ENCODE measurements at places on chromosomes 7 and 10.

- DNase-seq: no peak
Observed at GRCh38 chr7:15571301-15571878, 9.6 kb upstream of the AGMO start.

GRCh38 chr7:77245015-77245755, 45.6 kb upstream of the FGL2 start:
- DNase-seq: no peak

- DNase-seq: no peak
Observed at GRCh38 chr7:33792547-33793105, 112.7 kb upstream of the BMPER start.

DNA sequence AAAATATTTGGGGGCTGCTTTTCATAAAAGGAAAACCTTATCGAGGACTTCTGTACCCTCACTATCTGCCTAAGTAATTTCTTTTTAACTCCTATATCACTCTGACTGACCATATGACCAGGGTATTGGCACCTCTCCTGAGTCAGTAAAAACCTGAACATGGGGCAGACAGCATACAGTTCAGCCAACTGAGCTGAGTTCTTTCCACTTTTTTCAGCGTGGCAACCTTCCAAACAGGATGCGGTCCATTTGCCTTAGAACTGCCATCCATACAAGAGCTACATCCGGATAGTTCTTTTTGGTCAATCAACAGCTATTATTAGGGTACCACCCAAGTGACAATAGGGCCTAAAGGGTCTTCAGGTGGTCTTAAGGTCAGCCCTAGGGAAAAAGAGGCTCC, 122.6 kb downstream of the MARCHF5 start:
- DNase-seq: no peak

DNA sequence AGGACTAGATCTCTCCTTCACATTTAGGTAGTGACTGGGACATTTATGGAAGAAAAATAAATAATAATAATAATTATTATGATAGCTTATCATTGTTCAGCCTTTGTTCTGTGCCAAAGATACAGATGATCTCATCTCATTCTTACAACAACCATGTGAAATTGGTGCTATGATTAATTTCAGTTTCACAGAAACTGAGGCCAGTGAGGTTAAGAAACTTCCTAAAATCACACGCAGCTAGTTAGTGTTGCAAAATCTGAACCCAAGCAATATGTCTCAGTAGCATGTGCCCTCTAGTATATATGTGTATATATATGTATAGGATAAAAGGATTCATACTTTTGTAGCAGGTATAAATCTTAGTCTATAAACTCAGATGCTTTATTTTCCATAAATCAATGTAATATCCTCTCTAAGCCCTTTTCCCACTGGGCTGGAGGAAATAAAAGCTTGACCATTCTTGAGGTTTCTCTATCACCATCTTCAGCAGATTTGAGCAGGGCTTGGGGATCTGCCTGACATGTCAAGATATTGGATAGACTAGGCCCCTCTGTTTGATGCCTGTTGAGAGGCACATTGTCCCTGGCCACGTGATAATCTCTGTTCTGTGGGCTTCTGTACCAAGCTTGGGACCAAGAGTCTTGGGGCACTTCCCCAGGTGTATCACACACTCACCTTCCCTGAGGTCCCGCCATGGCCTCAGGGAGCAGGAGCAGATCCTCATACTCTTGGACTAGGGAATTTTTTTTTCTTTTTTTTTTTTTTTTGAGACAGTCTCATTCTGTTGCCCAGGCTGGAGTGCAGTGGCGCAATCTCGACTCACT, 172.6 kb upstream of the NRP1 start:
- no peak for DNase-seq

DNA sequence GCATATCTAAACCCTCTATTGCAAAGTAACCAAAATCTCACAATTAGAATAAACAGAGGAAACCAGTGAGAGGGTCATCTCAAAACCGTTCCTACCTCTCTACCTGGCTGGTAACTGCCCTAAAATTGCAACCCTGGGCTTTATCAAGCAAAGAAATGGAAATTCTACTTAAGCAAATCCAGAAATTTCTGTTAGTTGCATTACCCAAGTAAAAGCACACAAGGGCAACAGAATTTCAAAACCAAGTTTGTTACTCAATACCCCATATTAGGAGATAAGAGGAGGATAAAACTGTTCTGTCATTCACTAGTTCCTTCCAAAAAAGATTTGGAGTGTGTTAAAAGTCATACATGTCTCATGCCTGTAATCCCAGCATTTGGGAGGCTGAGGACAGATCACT, 195.3 kb downstream of the FAM107B start:
- DNase-seq: no peak

DNA sequence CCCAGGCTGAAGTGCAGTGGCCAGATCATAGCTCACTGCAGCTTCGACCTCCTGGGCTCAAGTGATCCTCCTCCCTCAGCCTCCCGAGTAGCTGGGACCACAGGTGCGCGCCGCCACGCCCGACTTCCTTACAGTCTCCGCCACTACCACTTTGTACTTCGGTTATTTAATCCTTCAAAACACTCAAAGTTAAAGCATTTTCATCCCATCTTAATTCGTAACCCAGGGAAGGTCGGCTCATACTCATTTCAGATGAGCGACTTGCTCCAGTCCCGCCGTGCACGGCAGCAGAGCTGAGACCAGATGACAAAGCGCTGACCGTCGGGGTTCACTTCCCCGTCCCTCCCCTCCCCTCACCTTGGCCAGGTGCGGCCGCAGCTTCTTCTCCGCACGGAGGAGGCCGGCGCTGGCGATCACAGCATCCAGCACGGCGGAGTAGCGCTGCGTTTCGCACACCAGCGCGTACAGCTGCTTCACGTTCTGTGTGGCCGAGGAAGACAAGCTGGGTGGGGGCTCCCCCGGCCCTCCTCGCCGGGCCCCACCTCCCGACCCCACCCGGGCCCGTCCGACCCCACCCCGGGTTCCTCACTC, 457 bp downstream of the NSUN5 start:
- DNase-seq: no peak

DNA sequence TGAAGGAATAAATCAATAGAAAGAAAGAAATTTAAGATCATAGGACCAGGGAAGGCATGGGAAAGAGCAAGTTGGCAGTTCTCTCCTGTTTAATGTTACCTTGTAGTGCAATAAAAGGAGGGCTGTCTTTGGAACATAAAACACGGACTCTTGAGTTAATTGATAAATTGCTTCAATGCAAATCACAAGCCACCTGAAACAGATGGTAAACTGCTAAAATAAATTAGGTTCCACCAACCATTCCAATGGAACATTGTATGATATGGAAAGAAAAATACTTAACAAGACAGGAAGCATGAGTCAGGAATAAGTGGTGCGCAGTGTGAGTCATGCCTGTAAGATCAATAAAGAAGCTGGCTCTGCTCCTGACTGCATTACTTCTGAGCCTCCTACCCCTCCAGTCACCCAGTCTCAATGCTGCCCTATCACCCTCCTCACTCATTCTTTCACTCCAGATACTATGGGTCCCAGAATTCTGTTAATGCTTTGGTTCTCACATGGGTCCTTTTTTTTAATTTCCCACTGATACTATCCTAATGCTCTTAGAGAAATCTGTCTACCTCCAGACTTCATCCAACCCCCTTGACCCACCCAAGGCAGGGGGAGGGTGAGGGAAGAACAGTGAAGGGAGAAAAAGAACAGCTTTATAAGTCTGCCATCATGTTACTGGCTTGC, 78.9 kb downstream of the LRRC17 start:
- peak; percentile 63 for DNase-seq

GRCh38 chr10:96658844-96659243, 61.5 kb downstream of the PIK3AP1 start:
- no peak for DNase-seq

DNA sequence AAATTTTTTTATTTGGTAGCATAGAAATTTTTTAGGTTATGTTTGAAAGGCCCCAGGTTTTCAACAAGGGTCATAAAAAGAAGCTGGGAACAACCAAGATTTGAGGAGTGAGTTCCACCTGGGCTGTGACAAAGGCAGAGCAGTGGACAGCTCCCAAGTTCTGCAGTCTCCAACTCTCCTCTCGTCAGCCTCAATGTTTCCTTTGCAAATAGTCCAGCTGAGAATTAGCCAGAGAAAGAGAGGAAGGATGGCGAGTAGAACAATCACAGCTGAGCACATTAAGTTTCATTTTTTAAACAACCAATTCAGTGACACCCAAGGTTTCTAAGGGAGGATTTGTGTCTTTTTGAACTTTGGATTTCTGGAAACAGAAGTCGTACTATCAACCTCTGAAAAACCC, 143.2 kb downstream of the NRCAM start:
- DNase-seq: no peak

GRCh38 chr7:128410451-128410753, 620 bp upstream of the IMPDH1 start:
- DNase-seq: no peak

- DNase-seq: no peak
Observed at GRCh38 chr7:36650766-36651312, 73.5 kb downstream of the AOAH start.

Measured in GM04504 (cell line).